CD4-positive, alpha-beta T cell treated with Interleukin-6 at 100 ng/mL for 8 hours (primary cell): ENCODE measurements at places on chromosomes 12 and 14.

GRCh38 chr12:40834321-40834720, 142.1 kb downstream of the CNTN1 start:
- no peak for DNase-seq

DNA sequence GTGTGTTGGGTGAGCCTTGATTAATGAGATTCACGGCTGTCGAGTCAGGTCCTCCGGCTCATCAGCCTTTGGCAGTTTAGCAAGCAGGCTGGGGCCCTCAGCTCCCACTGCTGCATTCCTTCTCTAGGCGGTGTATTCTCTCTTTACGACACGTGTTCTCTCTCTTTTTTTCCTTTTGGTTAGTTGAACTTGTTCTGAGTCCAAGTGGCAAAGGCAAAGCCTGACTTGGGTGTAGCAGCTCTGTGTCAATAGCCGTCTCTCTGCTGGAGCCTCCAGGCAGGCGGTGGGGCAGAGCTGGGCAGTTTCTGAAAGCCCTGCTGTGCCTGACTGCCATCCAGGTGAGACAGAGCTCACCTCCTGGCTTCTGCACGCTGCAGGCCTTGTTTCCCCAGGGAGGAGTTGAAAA, 46.6 kb downstream of the SUSD6 start:
- no peak for DNase-seq

- DNase-seq: no peak
Measured at GRCh38 chr14:69666112-69666511, 54.7 kb downstream of the SUSD6 start.

DNA sequence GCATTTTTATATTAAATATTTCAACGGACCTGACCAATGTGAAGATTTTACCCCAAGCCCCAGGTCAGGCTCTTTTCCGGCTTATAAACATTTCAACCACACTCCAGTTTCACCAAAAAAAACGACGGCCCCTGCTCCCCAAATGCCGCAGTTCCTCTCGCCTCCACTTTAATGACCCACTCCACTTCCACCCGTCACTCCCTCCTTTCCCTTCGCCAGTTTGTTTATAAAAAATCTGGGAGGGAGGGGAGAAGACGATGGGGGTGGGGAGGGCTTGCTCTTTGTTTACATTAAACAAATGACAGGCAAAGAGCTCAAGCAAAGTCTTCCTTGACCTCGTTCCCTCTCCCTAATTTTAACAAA, 5.4 kb downstream of the SIX6 start:
- no peak for DNase-seq

- DNase-seq: no peak
Measured at GRCh38 chr14:51789596-51789995, 70.8 kb upstream of the GNG2 start.

DNA sequence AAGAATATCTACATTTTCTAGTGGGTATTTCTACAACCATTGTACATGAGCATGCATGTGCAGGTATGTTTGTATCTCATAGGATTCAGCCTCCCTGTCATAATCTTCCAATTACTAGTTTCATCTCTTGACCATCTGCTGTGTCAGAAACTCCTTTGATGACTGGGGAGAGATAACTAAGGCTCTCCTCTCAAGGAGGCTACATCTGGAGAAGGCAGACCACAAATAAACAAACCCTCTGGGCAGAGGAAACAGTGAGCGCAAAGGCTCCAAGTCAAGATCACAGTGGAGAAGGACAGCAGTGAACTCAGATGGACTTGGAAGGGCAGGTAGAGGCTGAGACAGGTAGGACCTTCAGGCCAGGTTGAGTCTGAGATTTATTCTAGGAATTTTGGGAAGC, 166.4 kb downstream of the PELI2 start:
- DNase-seq: no peak

DNA sequence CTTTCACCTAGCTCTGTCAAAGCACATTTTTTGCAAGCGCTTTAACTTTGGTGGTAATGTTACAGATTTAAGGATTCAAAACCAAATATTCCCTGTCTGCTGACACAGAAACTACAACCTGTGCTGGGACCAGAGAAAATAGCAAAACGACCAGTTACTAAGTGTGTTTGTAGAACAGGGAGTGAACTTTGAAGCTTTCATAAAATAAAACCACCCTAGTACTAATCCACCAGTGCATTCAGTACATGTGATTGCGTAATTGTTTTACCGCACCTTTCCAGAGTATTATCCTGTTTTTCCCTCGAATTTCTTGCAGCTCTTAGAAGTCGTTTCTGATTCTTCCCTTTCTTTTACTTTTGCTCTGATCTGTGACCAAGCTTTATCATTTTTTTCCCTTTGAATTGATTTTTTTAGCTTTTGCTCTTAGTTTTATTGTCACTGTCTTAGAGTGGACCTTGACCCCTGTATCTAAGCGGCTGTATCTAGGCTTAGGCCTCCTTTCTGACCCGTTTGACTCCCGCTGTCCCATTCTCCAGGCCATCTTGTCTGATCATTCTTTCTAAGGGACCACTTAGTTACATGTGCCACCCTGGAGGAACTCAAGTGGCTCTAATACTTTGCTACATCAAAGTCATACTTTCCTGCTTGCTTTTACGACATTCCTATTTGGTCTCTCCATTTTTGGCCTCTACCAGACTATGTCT, 429.4 kb downstream of the PCNX1 start:
- DNase-seq: no peak

- no peak for DNase-seq
Measured at GRCh38 chr12:10826258-10826657, at the start of gene TAS2R10. Gene TAS2R10 (minus strand): TSS chr12:10826358. CDS start chr12:10826269, 89 bp downstream.

- peak; percentile 69 for DNase-seq
Measured at GRCh38 chr12:118120579-118121363, 15.2 kb upstream of the PEBP1 start.

GRCh38 chr12:77925536-77926108, 94.9 kb downstream of the NAV3 start:
- DNase-seq: no peak

GRCh38 chr12:43761500-43761899, 2.7 kb downstream of the IRAK4 start:
- DNase-seq: no peak

DNA sequence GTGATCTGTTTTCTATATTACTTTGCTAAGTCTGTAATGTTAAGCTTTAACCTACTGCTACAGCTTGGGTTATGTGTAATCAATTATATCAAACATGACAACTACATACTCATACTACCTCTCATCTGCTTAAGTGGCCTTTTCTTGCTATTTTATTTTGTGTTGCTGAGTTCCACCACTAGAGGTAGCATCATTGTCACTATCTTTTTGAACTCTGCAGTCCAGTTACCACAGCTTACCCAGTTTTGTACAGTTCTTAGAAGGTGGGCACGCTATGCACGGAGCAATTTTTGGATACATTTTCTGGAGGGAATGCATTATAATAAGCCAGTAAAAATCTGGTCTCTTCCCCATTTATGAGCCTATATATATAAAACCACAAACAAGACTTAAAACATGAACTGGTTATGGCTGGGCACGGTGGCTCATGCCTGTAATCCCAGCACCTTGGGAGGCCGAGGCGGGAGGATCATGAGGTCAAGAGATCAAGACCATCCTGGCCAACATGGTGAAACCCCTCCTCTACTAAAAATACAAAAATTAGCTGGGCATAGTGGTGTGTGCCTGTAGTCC, 48.5 kb downstream of the SAV1 start:
- no peak for DNase-seq

DNA sequence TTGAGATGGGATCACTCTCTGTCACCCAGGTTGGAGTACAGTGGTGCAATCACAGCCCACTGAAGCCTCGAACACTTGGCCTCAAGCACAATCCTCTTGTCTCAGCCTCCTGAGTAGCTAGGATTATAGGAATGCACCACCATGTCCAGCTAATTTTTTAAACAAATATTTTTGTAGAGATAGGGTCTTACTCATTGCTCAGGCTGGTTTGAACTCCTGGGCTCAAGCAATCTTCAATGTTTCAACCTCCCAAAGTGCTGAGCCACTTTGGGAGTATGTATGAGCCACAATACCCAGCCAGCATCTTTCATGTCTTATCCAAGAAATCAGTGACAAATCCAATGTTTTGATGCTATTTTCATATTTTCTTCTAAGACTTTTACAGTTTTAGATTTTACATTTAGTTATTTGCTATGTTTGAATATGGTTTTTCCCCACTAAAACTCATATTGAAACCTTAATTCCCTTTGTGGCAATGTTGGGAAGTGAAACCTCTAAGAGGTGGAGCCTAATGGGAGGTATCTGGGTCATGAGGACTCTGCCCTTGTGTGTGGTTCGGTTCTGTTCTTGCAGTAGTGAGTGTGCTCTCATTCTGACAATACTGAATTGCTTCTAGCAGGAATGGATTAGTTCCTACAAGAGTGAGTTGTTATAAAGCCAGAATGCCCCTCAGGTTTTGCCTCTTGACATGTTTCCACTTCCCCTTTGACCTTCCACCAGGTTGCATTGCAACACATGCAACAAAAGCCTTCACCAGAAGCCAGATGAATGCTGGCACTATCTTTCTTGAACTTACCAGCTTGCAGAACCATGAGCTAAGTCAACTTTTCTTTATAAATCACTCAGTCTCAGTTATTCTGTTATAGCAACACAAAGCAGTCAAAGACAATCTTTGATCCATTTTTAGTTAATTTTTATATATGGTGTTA, 80.8 kb upstream of the AMIGO2 start:
- no peak for DNase-seq

GRCh38 chr14:21263284-21264024, 5.8 kb downstream of the HNRNPC start:
- no peak for DNase-seq
